ENCODE measurements at places on chromosomes 1 and 21.

DNA sequence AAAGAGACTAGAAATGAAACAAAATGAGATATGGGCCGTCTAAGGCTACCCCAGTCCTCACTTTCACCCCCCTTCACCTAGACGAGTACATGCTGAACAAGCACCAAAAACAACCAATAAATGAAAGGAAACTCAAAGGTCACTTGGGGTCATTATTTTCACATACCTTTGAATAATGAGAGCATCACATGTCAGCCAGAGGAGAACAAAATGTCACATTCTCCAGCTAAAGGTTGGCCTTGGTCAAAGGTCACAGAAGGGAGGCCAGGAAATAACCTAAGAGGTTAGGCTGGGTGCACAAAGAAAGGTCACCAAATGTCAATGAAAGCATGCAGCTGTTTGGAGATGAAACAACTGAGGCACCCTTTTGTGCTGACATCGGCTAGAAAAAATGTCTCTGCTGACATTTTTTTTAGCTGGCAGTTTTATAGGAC, 288.7 kb upstream of the USP25 start:
- DNase-seq: no peak

DNA sequence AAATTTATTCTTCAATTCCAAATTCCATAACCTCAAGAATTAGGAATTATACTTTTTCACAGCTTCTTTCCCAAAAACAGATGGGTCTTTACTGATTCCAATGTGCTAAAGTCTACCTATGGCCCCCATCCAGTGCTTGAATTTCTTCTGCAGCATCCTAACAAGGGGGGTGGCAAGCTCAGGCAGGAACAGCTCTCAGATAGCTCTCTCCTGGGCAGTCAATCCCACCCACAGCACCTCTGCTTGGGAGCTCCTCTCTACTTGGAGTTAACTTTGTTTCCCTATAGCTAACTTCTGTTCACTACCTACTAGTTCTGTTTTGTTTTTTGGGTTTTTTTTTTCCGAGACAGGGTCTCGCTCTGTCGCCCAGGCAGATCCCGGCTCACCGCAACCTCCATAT, 12.1 kb downstream of the RBBP5 start:
- no peak for DNase-seq

GRCh38 chr1:55050283-55050682, 10.9 kb downstream of the PCSK9 start:
- DNase-seq: no peak

DNA sequence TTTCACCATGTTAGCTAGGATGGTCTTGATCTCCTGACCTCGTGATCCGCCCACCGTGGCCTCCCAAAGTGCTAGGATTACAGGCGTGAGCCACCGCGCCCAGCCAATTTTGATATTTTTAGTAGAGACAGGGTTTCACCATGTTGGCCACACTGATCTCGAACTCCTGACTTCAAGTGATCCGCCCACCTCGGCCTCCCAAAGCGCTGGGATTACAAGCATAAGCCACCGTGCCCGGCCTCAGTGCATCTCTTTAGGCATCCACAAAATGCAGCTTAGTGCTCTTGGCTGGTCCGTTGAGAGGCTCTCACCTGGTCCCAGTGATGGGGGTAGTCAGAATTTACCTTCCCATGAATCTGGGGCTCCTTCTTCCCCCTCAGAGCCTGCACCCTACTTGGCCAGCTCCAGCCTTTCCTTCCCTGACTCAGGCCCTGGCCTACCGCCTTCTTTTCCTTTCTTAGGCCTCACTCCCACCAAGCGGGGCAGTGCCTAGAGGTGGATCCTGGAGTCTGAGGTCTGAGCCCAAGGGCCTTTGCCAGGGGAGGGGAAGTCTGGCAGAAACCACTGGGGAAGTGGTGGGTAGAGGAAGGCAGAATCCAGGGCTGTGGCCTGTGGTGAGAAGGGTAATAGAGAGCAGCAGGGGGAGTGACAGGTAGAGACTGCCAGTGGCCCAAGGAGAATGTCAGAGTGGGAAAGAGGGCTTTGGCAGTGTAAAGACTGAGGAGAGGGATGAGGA, 3.7 kb downstream of the LENEP start:
- no peak for DNase-seq

GRCh38 chr1:42320708-42321107, 14.3 kb downstream of the FOXJ3 start:
- DNase-seq: no peak

GRCh38 chr1:82646336-82646735, 845.6 kb downstream of the ADGRL2 start:
- DNase-seq: no peak

DNA sequence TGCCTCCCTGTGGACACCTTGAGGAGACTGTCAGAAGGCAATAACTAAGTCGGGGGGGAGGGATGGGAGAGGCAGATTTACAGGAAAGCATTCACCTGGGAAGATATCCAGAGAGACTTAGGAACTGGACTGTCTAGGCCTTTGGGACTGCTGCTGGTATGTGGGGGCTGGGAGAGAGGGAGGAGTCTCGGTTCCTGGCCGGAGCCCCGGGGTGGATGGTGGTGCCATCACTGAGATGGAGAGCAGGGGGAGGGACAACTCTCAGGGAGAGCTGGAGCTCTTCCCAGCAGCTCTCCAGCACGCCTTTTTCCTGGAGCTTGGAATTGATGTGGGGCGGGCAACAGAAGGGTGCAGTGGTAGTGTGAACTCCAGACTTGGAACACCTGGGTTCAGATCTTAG, 22.1 kb downstream of the PTPRF start:
- no peak for DNase-seq

- DNase-seq: peak; percentile 68
These were observed 4.2 kb upstream of the CCT8 start for GRCh38 chr21:29077651-29078090.

- DNase-seq: peak; percentile 100
These were observed at the start of gene NDUFV3 for GRCh38 chr21:42892931-42893755. Gene NDUFV3 (plus strand): TSS chr21:42893309. CDS start chr21:42893334, 25 bp downstream.

DNA sequence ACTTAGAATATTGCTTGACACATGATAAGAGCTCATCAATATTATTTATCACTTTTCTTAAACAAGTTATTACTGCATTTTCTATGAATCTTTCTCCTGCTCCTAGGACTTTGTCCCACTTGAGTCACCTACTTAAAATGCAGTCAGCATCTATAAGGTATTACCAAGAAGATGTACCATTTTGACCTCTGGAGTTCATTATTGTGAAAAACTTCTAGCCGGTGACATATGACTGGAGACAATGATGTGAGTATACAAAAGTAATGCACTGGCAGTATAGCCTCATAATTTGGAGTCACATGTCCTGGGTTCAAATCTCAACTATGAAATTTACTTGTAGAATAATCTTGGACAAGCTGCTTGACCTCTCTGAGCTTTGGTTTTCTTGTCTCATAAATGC, 278.5 kb downstream of the PLPP3 start:
- no peak for DNase-seq

DNA sequence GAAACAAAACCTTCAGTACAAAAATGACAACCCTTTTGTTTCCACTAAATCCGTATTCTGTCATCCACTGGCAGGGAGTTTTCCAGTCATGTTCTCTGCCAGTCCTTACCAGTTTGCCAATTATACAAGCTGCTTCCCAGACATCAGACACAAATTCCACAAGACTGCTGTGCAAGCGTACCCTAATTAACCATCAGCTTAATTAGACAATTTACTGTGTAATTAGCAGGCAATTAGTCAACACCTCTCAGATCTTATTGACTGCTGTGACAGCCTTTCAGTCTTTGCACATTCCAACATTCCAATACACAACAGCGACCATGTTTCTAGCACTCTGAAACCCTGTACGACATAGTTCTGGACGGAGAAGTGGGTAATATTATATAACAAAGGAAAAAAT, 420.1 kb downstream of the DPYD start:
- DNase-seq: no peak

DNA sequence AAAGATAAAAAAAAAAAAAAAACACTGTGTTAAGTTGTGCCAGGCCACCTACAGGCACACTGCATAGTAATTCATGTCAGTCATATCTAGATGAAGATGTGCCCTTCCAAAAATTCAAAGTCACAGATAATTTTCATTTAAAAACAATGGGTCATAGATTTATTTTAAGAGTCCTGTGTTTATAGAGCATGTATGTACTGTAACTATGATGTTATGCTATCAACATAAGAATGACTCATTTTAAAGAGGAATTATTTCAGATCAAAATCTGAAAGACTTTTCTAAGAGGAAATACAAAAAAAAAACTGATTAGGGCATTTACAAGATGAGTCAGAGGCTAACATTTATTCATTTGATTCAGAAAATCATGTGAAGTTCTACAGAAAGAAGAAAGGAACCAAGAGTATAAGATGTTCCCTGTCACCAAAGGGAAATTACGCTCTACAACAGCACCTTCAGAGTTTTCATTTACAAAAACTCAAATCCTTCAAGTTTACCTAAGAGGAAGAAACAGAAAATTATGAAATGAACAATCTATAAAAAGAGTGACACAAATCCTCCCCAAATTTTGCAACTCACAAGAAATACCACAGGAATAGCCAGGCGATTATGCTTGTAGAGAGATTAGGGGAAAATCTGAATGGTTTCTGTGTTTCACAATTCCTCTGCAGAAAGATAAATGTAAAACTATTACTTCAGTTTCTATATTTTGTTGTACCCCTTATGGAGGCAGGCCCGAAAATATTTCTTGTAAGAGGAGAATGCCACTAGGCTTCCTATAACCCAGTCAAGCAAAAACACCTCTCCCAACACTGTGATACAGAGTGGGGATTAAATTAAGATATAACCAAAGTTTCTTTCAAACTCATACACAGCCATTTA, 13.8 kb downstream of the TP53BP2 start:
- DNase-seq: no peak

GRCh38 chr1:235920596-235921375, 54.1 kb upstream of the LYST start:
- no peak for DNase-seq

DNA sequence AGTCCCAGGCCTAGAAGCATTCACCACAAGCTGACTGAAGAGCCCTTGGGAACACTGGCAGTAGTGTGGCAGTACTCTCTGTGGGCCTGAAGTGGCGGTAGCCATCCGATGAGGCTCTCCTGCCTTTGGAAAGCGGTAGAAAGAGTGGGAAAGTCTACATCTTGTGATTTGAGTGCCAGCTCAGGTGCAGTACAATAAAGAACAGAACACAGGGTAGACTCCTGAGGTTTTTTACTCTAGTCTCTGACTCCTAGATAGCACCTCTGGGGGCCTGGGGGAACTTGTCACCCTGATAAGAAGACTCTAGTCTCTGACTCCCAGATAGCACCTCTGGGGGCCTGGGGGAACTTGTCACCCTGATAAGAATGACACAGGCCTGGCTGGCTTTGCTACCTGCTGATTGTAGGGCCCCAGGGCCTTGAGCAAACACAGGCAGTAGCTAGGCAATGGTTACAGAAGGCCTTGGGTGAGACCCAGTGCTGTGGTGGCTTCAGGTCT, 18.0 kb upstream of the IL20 start:
- DNase-seq: no peak

GRCh38 chr1:46098027-46098712, 34.3 kb downstream of the PIK3R3 start:
- DNase-seq: no peak

DNA sequence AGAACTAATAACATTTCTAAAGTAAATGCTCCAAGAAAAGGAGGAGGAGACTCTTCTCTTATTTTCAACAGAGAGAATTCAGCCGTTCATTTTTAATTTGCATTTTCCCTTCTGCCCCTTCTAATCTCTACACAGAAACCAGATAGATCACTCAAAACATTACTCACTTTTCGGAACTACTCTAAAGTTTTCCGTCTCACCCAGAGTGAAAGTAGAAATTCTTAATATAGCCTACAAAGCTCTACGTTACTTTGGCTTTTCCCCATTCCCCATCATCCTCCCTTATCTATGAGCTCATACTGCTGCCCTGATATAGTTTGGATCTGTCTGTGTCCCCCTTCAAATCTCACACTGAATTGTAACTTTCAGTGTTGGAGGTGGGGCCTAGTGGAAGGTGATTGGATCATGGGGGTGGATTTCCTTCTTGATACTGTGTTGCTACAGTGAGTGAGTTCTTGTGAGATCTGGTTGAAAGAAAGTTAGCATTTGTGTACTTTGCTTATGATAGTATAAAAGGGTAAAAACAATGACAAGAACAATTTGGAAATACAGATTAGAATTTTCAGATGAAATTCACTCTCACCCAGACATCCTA, 188.2 kb downstream of the AMY1C start:
- DNase-seq: no peak

DNA sequence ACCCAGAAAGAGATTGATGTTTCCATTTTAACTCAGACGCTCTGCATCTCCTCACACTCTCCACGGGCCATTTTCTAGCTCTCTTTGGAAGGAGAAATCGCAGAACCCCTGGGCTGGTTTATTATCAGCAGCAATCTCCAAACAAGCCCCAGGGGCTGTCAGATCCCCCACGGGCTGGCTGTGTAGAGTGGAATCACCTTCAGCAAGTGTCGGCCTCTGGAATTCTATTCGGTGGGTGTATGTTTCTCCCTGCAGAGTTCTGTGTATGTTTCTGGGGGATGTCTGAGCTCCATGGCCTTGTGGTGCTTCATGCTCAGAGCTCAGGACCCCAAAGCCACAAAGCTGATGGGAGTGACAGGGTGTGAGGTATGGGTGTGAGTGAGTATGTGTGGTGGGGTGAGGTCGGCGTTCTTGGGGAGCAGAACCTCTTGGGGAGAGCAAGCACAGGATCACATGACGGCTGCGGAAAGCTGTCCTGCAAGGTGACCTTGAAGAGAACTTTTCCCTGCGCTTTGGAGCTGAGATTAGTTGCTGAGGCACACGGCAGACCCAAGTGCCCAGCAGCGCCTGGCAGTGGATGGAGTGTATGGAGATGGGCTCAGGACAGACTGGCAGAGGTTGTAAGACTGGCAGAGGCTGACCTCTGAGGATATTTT, 489 bp downstream of the ACOT11 start:
- DNase-seq: no peak

- DNase-seq: no peak
These were observed 970 bp downstream of the TNFRSF1B start for GRCh38 chr1:12167493-12168429.

GRCh38 chr1:114379987-114380386, 131.0 kb downstream of the TRIM33 start:
- no peak for DNase-seq
